ENCODE measurements at places on chromosomes 16 and 17.

DNA sequence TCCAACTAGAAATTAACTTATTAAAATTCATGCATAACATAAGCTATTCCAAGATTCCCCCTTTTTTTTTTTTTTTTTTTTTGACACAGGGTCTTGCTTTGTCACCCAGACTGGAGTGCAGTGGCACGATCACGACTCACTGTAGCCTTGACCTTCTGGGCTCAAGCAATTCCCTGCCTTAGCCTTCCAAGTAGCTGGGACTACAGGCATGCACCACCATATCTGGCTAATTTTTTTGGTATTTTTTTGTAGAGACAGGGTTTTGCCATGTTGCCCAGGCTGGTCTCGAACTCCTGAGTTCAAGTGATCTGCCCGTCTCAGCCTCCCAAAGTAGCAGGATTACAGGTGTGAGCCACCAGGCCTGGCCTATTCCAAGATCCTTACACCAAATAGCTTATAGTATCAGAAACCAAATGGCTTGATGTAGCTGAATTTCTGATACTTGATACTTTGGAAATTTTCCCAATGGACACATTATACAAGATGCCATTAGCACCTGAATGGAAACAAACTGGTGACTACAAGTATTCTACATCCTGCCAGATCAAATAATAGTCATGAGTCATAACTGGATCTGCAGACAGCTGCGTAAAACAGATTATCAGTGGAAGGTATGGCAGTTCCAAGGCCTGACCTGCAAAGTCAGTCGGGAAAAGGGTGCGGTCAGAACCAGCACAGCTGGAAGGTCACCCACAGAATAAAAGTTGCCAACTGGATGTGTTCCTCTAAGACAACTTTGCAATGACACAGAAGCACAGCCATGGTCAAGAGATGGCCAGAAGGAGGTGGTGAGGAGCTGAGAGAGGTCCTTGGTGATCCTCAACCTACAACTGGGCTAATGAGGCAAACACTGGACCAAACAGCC lies 14.5 kb downstream of the TUBG1 start:
- no peak for DNase-seq

- no peak for DNase-seq
Measured at GRCh38 chr16:19997264-19997663, 76.4 kb downstream of the GPR139 start.

GRCh38 chr17:58324409-58325288 lies 3.9 kb downstream of the TSPOAP1 start:
- no peak for DNase-seq

DNA sequence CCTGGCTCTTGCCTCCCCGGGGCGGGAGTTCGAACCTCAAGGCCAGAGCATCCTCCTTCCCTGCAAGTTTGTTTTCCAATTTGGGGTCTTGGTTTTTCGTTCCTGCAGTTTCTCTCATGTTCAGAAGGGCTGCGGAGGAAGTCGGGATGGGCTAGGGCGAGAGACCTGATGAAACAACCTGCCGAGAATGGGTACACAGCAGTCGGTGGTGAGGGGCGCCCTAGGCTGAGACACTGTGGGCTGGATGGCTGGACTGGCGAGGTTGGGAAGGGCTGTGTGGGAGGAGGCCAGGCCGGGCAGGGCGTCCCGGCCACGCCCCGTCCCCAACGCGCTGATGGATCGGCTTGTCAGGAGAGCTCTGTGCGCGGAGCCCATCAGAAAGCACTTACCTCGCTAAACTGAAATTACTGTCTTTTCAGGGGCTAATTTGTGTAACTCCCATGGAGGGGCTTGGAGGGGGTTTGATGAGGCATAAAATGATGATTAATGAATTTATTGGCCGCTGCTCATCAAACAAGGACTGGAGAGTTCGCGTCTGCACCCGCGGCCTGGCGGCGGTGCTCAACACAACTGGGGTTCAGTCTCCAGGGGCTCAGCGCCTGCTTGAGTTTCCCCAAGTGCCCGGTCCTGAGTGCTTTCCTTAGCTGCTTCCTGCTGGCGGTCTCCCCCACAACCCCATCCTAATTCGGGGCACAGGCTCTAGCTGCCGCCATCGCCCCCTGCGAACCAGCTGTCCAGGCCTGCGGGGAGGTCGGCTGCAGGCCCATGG lies 9.0 kb downstream of the IRX5 start:
- DNase-seq: no peak

DNA sequence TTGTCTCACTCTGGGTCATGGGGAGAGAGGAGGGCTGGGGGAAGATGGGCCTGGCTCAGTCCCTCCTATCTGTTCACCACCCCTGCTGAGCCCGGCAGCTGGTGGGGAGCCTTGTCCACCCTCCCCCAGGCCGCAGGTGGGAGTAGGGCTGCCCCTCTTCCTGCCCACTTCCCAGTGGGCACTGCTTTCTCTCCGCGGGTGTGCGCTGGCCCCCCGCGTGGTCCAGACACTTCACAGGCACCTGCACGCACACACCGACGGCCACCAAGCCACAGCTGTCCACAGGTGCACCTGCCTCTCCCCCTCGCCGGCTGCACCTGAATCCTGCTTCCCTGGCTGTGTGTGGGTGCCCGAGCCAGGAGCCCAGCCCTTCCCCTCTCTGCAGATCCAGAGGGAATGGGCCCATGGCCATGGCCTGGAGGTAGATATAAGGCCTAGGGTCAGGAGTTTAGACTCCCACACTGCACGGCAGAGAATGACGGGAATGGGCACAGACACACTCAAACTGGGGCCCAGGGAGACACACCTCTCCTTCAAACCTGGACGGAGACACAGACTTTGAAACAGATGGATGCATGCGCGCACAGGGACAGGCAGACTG lies 2.0 kb downstream of the NHERF2 start:
- no peak for DNase-seq

DNA sequence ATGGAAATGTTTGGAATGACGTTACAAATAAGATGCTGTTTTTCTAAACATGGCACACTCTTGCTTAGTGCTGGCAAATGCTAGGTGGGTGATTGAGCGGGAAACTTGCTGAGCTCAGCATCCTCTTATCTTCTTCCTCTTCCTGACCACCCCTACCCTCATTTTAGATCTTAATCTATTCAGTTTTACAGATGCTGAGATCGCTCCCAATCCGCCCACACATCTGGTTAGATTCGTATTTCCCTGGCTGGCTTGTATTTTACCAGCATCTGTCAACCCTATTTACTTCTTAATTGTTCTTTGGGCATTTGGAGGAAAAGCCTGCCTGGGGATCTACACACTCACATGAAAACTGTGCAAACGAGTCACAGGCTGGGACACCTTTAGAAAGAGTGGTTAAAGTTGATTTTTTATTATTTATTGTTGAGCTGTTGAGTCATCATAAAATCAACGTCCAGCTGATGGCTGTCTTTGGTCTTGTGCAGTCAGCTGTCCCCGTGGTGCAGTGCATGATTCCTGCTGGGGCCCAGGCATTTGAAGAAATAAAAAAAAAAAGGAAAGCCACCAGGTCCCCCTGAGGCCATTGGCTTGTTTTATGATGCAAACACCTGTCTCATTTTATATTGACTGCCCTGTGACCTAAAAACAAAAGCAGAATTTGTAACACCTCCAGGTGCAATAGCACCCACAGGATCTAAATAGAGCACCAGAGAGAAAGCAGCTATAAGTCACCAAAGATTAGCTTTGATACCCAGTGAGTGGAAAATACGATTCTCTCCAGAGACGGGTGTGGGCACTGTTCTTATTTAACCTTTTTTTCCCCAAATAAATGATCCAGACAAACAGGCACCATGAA lies 258.6 kb downstream of the HS3ST3B1 start:
- no peak for DNase-seq

DNA sequence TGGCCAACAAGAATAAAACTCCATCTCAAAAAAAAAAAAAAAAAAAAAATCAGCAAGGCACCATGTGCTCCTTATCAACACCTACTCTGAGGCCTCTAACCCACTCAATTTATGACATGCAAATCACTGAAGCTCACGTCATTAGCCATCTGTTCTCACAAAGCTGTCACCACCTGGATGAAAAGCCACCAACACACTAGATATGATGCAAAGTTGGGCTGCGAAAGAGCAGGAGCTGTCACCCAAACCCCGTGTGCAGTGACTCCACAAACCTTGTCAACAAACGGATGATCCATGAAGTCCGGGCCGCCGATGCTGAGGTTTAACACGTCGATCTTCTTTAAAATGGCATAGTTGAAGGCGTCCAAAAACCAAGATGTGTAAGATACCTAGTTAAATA lies 25.3 kb downstream of the MBTPS1 start:
- DNase-seq: no peak

DNA sequence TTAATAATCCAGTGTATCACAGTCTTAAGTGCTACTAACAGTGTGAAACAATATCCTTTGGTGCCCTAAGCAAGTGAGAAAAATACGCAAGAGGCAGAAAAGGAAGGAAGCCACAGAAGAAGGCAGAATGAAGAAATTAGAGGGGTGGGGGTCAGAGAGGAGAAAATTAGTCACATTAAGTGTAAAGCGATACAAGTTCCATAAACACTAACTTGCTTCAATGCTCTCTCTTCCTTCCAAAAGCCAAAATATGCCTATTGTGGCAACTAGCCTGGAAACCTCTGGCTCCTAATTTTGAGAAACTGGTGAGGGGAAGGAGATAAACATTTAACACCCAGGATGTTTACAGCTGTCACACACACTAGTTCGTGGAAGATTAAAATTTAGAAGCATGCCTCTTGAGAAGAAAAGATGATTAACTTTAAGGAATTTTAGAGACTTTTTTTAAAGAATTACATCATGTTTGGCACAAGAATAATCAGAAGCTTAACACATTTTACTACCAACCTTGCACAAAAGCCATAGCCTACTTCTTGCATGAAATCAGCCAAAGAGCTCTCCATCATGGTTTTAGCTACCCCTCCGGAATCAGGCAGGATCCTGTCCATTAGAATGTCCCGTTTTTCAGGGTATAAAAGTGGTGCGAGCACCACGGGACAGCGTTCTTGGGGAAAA lies 44.7 kb downstream of the CNOT1 start:
- no peak for DNase-seq

DNA sequence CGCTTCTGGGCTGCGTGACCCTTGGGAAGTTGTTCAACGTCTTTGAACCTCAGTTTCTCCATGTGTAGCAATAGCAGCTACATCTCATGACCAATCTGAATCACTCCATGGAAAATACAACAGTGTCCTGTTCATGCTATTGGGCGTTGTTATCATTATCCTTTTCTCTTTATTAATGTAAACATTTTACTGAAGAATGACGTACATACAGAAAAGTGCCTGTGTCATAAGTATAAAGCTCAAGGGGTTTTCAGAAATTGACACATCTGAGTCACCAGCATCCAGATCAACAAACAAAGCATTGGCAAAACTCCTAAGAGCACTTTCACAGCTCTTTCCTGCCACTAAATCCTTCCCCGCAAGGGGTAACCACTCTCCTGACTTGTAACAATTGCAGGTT lies 438.4 kb downstream of the XYLT1 start:
- DNase-seq: no peak

DNA sequence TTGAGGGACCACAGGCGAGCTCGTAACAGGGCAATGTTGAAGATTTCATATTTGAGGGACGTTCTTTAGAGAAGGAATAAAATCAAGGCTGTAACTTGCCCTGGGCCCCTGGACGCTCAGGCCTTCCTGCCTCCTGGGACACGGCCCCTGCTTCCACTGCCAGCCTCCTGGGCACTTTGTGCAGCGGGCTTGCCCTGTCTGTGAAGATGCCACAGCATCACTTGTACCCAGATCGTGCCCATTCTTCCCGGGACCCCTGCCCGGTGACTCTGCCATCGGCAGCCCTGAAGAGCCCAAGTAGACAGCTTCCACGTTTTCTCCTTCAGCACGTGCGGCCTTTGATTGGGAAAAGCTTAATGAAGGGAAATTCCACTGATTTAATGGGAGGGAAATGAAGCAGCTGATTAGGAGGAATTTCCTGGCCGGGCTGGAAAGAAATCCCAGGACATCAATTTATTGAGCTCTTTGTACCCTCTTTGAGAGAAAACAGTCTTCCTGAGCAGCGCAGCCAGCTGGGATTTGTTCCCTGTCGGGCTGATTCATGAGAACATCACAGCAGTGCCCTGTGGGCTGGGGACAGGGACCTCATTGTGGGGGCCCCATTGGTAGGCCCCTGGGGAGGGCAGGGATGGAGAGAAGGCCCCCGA lies 71.5 kb downstream of the CRISPLD2 start:
- no peak for DNase-seq

GRCh38 chr16:86925067-86925791 lies 346.9 kb downstream of the FOXL1 start:
- peak; percentile 40 for DNase-seq

GRCh38 chr17:13460261-13461000 lies 141.3 kb downstream of the HS3ST3A1 start:
- DNase-seq: no peak

GRCh38 chr17:13051915-13052314 lies 34.1 kb upstream of the ELAC2 start:
- DNase-seq: no peak

Data from AG04449 (cell line).